ENCODE measurements at places on chromosomes 12 and 14.

DNA sequence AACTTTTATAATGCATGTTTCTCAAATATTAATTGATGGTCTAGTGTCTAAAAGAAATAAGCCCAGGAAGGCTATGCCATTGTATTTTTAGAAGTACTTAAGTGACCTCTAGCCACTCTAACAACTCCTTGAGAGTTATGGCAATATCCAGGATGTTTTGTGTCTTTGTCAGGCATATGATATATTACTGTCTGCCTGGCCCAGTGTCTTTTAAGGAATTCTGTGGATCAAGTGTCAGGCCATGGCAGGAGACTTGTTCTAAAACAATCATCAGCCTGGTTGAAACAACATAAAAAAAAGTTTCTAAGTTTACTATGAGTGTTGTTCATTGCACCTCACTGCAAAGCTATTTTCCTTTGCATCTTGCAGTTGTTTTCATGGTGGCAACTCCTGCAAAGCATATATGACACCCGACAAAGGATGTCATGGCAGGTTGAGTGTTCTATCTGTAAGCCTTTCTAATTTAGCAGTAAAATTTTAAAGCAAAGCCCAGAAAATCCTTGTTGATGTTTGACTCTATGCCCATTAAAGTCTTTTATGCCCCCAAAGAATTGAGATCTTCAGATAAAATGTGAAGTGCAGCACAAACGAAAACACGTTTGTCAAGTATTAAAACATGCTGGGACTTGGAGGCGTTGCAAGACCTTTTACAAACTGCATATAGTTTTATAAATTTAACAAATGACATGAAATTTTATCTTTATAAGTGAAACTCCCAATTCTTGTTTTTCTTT, 89.5 kb upstream of the SLC38A2 start:
- DNase-seq: no peak

GRCh38 chr12:62865937-62866336, 69.0 kb downstream of the PPM1H start:
- DNase-seq: no peak

GRCh38 chr12:26092346-26093105, 32.3 kb downstream of the BHLHE41 start:
- DNase-seq: no peak

DNA sequence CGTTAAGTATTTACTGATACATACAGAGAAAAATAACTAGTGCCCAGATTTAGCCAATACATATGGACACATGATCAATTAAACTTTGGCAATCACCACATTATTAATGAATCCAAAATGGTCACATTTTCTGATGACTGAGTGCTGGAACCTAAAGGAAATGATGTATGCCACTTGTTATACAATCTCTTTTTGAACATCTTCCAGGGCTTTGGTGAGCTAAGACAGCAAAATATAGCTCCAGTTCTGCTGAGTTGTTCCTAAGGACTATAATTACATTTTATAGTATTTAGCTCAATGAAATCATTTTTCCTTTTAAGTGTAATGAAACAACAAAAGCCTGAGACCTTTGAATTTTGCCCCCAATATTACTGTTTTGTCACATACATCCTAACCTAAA, 329.1 kb upstream of the ATP2B1 start:
- DNase-seq: no peak

- DNase-seq: no peak
These were observed 40.9 kb downstream of the PDE6H start for GRCh38 chr12:15013634-15014179.

GRCh38 chr12:29818916-29819623, 35.3 kb upstream of the TMTC1 start:
- no peak for DNase-seq

- DNase-seq: no peak
These were observed 148.2 kb downstream of the ADGRD1 start for GRCh38 chr12:131101703-131102492.

DNA sequence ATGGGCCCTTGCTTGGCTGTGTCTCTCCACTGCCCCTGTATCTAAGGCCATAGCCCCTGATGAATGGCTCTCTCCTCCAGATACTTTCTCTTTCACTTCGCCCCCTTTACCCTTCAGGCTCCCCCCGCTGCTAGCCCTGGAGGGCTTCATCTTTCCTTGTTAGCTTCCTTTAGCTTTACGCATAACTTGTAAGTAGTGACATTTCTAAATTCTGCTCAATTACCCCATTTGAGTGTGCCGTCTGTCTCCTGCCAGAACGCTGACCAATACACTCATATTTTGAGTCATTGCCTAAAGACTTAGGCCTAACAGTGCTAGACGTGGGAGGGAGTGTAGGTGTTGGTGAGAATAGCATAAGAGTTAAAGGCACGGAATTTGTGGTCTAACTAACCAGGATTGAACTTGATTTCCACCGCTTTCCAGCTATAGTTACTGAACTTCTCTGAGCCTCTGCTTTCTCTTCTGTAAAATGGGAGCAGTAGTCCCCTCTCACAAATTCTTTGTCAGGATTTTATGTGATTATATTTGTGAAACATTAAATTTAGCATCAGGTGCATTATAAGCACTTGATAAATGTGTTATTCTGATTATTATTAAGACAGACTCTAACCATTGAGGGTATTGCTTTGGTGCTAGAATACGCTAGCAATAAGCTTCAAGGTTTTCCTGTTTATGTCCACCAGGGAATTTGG, 129.3 kb downstream of the ZFP36L1 start:
- no peak for DNase-seq

- no peak for DNase-seq
These were observed 28.1 kb upstream of the WNK1 start for GRCh38 chr12:724194-724855.

DNA sequence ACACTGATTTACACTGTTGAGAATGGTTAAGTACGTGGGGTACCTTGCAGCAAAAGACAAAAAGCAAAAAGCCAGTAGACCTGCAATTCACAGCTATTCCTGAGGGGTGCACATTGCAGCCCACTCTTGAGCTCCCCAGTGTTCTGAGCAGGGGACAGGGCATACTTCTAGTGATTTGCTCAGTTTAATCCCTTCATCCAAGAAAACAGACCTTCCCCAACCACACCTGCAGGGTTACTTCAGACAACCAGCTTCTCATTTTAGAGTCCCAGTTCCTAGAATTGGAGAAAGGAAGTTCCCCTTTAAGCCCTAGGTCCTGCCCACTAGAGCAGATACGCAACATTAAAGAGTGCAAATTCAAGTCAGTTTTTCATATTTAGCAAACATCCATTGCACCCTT, 3.6 kb upstream of the WSB2 start:
- no peak for DNase-seq

- DNase-seq: no peak
These were observed 1.7 kb downstream of the TPCN1 start for GRCh38 chr12:113222730-113223531.

GRCh38 chr12:100234166-100234565, 32.7 kb downstream of the DEPDC4 start:
- no peak for DNase-seq

- no peak for DNase-seq
These were observed 661.2 kb downstream of the SLC16A7 start for GRCh38 chr12:60257063-60257462.

DNA sequence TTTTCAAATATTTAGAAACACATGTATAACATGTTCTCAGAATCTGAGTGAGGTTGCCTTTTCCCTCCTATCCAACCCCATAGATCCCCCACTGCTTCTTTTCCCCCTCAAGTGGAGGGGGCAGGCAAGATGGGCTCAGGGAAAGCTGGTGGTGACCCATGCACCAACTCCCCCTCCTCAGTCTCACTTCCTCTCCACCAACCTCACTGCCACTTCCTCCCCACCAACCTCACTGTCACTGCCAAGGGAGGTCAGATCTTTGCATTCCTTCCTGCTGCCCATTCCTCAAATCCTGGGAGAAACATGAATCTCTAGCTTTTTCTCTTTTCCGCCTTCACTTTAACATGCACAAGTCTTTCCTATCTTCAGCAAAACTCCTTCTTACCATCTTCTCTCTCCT, 48.7 kb downstream of the SPTB start:
- DNase-seq: no peak

DNA sequence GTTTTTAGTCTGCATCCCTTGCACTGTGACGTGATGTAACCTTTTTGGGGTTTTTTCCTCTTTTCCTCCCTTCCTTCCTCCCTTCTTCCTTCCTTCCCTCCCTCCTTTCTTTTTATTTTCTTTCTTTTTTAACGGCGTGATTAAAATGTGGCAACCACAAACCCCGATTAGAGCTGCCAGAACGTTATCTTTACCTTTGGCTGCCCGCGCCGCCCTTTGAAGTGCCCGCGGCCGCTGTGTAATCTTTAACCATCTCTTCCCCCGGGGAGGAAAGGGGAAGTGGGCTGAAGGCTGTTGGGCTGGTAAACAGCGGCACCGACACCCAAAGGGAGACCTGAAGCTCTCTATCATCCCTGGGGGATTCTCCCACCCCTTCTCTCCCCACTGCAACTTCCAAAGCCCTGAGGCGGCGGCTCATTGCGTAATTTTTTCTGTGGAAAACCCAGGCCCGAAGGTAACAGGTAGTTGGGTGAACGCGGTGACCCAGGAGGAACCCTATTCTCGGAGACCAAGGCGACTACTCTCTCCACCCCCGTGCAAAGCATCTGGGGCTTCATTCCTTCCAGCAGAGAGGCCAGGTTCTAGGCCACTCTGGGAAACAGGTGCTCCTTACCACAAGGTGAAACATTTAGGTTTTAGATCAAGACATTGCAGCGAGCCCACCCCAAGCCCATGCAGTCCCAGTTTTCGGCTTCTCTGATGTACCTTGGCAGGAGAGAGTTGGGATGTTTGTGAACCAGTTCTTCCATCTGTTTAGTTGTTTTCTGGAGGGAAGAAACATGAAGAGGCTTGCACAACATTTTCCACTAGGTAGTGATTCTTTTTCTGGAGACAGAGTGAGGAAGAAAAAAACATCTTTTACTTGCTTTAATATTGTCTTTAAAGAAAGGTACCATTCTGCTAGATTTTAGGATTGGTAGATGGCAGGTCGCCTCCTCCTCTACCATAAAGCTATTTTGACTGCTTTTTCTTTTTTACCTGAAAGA, 1.5 kb downstream of the LGR5 start:
- DNase-seq: no peak

DNA sequence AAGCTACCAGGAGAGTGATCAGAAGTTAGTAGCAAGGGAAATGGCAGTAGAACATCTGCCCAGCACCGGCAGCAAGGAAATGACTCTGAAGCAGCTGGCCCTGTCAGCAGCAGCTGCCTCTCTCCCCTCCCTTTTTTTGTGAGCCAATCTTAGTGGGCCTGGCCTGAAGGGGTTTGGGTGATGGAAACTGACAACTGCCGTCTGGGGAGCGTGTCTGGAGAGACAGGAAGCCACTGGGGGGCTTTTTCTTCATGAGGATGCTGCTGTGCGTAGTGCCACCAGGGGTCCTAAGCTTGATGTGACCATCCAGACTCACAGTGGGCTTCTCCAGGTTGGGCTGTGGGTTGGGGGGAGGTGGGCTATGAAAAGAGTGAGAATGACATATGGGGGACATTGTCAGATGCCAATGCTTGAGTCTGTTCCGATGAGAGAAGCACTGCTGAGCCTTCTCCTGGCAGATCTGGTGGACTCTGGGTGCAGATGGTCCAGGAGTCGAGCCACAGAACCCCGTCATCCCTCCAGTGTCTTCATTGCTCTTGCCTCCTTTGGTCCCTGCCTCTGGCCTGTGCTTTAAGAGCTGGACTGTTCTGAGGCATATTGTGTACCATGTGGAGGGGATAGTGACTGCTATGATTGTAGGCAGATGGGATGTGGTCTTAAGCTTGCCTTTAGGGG, 87.6 kb upstream of the HIF1A start:
- DNase-seq: no peak

- DNase-seq: no peak
These were observed 3.1 kb upstream of the ARHGEF40 start for GRCh38 chr14:21066882-21067502.

Data from neuronal stem cell (in vitro differentiated cells).